ENCODE measurements at places on chromosomes 6 and 20. TPM values are rescaled to one million over a fixed set of nuclear protein-coding genes. Genes with fewer than 3 reads are reported as not detected.

CHRNA4 gene
- total RNA-seq: not detected

GNAS-AS1 gene
- 1.0 TPM for total RNA-seq

MCM8 gene
- total RNA-seq: 2.6 TPM

GRCh38 chr20:50536333-50536732 is 26.1 kb downstream of the PTPN1 start:
- no peaks in the 10 kb centered on the region for H3K27me3 ChIP-seq
- no peak overlapping the region for H3K27ac ChIP-seq
- DNase-seq: no peak
- no peaks in the 10 kb centered on the region for H3K36me3 ChIP-seq
- H3K4me1 ChIP-seq: peaks cover 12% of the 10 kb centered on the region

GRCh38 chr20:20525756-20526155 is 157.9 kb downstream of the INSM1 start:
- no peaks in the 10 kb centered on the region for H3K27me3 ChIP-seq
- no peak overlapping the region for H3K4me3 ChIP-seq
- DNase-seq: no peak
- H3K27ac ChIP-seq: peak overlapping the region; percentile 7

PSORS1C2 gene
- total RNA-seq: not detected

- H3K36me3 ChIP-seq: no peaks in the 10 kb centered on the region
- H3K27me3 ChIP-seq: no peaks in the 10 kb centered on the region
- no peak overlapping the region for H3K4me3 ChIP-seq
- H3K4me1 ChIP-seq: no peaks in the 10 kb centered on the region
- DNase-seq: no peak
- H3K27ac ChIP-seq: no peak overlapping the region
Observed at GRCh38 chr6:166221040-166221439, 53.4 kb upstream of the TBXT start.

DNA sequence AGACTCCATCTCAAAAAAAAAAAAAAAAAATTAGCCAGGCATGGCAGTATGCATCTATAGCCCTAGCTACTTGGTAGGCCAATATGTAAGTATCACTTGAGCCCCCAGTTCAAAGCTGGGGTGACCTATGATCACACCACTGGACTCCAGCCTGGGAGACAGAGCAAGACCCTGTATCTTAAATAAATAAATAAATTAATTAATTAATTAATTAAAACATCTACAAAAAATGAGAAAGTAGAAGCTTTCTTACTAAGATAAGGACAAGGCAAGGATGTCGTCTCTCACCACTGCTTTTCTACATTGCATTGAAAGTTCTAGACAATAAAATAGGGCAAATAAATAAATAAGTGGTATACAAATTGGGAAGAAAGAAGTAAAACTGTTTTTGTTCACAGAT is 134.3 kb upstream of the CARMIL1 start:
- DNase-seq: no peak
- H3K4me1 ChIP-seq: no peaks in the 10 kb centered on the region
- no peaks in the 10 kb centered on the region for H3K27me3 ChIP-seq

Measured in body of pancreas (tissue), 4 donors.